ENCODE measurements at places on chromosomes 11 and 22.

DNA sequence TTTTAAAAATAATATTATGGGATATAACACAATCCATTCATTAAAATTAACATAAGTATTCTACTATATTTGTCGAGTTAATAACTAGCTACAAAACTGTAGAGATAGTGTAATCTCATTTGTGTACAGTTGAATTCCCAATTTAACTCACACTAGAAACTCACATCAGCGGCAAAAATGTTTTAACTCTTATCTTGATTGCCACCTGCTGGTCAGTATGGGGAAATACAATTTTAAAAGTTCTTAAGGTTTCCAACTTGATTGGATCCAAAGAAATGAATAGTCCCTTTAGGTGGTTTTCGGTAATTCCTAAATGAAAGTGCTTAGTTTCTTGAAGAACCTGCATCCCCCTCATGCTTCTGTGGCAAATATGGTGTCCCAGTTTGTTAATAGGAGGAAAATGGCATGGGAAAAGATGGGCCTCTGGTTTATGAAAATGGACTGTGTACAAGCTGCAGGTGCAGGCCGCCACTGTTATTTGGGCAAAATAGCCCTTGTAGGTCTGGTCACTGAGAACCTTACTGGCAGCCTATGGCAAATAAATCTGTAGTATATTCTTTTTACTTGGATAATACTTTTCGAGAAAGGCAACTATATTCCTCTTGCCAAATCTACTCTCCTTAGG, 33.7 kb upstream of the SLC17A6 start:
- peak; percentile 21 for DNase-seq

- DNase-seq: peak; percentile 60
These were observed 121.7 kb downstream of the SGSM3 start for GRCh38 chr22:40491990-40492631.

- DNase-seq: no peak
These were observed 1.3 kb downstream of the ELMOD1 start for GRCh38 chr11:107592231-107592590.

- no peak for DNase-seq
These were observed 5.5 kb upstream of the GAB4 start for GRCh38 chr22:17013396-17014100.
